NCI-H1048 (cell line): ENCODE measurements at places on chromosomes 2 and 18.

DNA sequence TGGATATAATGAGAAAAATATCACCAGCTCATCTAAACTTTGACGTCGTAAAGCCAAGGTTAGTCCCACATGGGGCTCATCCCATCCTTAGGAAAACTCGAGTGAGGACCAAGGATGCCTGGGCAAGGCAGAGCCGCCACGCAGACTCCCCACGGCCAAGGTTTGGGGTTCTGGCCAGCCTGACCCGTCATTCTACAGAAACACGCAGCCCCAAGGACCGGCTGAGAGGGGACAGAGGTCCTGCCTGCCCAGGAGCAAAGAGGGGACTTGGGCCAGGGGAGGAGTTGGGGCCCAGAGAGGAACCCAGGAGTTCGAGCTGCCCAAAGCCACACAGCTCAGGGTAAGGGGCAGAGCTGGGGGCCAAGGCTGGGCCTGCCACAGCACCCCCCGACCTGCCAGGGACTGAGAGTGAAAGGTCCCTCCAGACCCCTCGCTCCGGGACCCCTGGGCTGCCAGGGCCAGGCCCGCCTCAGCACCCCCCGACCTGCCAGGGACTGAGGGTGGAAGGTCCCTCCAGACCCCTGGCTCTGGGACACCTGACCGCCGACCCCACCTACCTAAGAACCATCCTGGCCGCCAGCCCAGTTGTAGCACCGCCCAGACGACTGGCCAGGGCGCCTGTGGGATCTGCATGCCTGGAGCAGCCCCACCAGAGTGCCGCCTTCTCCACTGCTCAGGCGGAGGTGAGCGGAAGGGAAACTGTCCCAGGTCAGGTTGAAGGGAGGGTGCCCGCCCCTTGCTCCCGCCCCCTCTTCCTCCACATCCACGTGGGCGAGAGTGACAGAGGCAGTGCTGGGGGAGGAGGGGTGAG is at the start of gene PDCD1:
Gene PDCD1, minus strand, starts transcription at position 689 of the 811 bp plus-strand sequence. Its CDS starts 56 bp downstream, at position 633.
- no peak for DNase-seq

DNA sequence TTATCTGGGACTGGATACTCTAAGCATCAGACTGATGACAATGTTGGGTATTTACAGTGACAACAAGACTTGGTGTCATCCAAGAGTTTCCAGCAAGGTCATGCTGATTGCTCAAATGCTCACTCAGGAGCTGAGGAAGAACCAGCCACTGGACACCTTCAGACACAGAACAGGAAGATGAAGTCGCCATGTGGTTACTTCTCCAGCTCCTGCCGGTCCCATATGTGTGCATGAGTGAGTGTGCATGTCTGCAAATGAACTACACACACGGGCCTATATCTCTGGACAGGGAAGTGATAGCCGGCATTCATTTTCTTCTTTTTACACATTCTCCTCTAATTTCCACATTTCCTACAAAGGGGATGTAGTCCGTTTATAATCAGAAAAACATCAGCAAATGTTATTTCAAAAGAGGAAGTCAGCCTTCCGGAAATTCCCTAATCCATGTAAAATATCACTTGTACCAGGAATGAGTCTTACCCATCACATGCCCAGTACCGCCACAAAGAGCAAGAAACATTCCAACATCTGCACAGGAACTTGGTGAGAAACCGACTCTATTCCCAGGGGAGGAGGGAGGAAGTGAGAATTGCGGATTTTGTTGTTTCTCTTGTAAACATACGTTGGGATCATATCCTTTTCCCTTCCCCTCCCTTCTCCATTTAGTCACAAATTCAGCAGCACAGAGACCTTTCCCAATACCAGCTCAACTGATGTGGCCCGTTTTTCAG is 10.8 kb downstream of the RFX8 start:
- DNase-seq, result no peak

DNA sequence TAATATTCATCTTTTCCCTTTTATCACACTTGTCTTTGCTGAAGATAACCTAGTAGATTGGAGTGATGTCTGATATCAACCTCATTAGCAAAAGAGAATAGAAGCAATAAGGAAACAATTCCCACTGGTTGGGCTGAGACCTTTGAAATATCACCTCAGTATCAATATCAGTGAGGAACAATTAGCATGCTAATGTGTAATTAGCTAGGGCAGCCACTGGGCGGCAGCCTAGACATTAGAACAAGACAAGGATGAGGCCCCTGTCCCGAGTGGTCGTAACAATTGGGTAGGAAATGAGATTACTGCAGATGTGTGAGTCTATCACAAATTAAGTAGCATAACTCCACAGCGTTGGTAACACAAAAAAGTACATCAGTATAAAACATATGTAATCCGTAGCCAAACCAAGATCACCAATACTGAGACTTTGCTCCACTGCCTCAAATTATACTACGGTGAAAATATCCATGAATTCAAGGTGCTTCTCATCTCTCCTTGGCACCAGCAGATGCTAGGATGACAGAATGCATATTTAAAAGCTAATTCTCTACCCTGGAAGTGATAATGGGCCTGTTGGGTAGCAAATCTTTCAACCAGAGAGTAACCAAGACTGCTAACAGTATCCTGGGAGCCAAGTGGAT is 99.1 kb downstream of the ALPK2 start:
- no peak for DNase-seq

DNA sequence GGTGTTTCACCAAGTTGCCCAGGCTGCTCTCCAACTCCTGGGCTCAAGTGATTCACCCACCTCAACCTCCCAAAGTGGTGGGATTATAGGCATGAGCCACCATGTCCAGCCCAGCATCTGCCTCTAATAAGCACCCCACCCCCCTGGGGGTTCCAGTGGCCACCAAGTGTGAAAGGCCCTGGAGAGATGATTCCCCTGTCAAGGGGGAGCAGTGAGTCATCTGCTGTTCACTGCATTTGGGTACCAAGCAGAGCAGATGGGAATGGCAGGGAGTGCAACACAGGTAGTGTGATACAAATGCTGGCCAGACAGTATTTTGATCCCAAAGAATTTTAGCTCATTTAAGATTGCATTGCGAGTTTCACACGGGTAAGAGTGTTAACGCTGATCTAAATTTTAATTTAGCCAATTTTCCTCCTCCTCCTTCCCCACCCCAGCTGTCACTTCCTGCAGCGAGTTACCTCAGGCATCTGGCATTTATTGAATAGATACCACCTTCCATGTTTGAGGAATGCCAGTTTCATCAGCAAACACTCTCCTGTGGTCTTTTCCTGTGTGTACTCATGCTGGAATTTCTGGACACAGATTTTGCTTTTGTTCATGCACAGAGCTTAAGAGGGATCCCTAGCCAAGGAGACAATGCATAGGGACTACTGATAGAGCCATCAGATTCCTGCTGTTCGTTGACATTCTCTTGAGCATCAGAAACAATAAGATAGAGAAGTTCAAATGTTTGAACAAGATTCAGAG is 32.4 kb upstream of the NCK2 start:
- no peak for DNase-seq

DNA sequence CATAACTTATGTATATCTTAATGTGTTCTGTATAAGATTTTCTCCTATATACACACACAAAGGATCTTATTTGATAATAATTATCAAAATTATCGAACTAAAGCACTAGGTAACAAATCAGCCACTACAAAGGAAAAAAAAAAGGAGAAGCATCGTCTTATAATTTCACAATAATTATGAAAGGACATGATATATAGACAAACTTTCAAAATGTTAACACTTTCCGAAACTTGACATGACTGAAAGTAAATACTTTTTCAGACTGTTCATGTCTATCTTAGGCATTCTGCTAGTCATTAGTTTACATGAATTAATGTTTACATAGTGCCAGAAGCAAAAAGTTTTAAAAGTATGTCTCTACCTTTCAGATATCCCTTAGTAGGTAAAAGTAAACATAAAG is 7.3 kb upstream of the NR4A2 start:
- DNase-seq, result no peak

DNA sequence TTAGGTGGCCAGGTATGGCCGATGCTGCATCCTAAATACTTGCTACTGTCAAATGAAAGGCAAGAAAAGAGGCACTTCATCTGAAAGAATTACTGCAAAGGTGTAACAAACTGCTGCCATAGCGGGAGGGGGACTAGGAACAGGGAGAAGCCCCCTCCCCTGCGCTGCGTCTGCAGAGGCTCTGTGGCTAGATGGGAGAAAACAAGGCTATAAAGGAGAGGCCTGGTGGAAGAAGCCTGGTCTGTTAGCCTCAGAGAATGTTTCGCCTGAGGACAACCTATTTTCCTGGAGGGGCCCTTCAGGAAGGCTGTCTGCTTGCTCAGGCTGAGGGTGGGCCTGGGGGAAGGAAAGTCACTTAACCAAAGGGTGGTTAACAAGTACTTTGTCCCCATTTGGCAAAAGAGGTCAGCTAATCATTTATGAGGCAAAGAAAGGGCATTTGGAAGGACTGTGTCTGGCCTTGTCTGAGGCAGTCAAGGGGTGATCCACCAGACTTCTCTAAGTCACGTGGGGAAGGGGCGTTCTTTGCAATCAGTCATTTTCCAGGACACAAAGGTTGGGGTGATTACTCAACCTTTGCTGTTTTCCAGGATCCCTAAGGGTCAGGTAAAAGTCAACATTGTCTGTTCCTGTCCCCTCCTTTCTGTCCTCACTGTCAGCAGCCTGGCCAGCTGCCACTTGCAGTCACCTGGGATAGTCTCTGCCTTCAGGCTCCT is 103.0 kb upstream of the TMEM200C start:
- no peak for DNase-seq

GRCh38 chr2:1758774-1759610 is 14.7 kb upstream of the PXDN start:
- no peak for DNase-seq

DNA sequence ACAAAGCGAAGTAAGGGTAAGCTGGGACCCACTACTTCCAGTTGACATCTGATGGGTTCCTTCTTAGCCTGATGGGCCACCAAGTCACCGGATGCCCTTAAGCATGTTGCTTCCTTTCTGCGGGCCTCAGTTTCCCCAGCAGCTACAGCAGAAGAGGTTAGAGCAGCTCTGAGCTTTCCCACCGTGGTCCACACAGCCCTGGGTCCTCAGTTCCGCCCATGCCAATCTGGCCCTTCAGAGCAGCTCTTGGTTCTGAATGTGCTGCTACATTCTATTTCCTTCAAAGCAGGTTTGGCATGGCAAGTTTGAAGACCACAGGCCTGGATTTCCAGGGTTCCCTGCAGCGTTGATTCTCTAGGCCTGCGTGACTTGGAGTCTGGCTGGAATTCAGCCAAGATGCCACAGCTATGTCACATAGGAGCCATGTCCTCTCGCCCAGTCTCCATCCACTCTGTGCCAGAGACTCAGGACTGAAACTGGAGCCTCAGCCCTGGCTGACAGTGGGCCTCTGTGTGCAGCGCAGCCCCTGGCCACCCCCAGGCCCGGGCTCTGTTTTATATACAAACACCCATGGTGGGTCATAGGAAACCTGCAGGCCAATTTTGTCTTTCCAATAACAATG is 79.6 kb downstream of the TFCP2L1 start:
- DNase-seq, result no peak

- DNase-seq, result no peak
These were observed 990.9 kb upstream of the ACVR2A start for GRCh38 chr2:146853741-146854444.

DNA sequence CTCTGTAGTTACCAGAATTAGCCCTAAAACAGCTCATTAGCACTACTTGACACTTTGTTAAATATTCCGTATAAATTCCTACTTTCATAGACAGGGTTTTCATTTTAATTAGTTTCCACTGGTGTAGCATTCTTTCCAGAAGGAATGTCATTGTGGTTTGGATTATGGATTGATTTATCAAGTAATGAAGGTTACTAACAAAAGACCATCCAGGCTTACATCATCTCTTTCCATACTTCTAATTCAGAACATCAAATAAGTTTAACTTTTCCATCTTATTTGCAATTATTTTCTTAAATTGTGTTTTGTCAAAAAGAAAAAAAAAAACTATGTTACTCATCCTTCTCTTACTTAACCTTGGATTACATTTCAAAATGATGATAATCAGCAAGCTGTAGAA is 231.8 kb upstream of the SPOPL start:
- no peak for DNase-seq

GRCh38 chr2:54514822-54515569 is 58.9 kb downstream of the SPTBN1 start:
- DNase-seq, result no peak

DNA sequence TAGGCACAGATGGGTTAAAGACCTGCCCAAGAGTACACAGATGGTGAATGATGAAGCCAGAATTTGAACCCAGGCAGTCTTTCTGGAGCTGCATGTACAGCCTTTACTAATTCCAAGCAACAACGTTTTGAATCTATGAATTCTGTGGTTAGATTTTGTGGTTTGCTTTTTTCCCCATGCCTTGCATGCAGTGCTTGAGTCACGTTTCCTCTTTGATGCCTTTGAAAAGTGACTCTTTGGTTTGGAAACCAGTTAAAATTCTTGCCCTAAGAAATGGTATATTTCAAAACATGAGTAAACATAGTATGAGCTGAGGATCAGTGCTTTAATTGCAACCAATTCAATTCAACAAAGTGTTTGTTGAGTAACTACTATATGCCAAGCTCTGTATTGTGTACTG is 48.2 kb upstream of the PPM1B start:
- DNase-seq, result no peak

- DNase-seq, result no peak
These were observed 17.0 kb upstream of the DSG3 start for GRCh38 chr18:31430554-31430953.
